ENCODE measurements at places on chromosomes 7 and 10.

DNA sequence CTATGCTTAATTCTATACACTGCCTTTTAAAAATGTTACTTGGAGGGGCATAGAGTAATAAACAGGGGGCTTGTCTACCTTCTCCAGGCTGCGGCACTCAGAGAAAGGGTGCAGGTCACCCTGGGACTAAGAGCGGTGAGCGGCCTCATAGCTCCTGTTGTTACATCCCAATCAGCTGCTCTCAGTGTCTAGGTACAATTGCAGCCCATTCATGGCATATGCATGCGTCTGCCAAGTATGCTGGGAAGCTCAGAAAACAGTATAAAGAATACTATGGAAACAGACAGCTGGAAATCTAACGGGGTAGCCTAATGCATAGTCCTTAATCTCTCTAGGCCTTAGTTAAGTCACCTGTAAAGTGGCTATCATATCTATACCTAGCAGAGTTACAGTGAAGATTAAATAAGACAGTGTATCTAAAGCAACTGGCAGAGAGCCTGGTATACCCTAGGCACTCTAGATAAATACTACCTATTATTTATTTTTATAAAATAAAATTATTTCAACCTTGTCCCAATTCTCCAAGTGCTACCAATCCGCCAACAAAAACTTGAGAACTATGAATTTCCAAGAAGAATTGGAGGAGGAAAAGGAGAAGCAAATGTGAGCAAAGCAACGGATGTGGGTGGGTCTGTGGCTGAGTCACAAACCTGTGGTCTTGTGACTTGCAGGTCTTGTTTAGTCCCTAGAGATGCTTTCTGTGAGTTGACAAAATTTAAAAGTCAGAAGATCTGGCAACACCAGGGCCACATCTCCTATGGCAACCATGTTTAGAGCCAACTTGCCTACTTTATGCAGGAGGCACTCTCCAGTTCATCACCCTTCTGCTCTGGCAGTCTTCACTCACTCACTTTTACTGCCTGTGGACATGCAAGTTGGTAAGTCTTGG is 183.0 kb downstream of the RAPGEF5 start:
- DNase-seq, result no peak

- no peak for DNase-seq
Measured at GRCh38 chr7:41481353-41481752, 221.5 kb downstream of the INHBA start.

DNA sequence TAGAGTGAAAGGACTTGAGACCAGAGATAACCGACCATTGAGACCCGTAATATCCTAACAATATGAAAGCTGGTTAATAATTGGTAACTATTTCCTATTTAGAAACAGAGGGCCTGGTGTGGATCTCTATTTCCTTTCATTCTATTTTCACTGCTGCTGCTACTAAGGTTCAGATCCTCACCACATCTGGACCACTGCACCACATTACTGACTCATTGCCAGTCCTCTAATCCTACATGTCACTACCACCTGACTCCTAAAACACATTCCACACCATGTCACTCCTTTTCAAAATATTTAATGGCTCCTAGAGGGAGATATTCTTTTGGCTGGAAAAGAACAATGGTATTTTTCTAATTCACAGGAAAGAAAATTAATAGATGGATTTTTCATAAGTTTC is 6.4 kb downstream of the USP54 start:
- no peak for DNase-seq

- no peak for DNase-seq
Measured at GRCh38 chr10:88507404-88507803, 75.7 kb downstream of the RNLS start.

DNA sequence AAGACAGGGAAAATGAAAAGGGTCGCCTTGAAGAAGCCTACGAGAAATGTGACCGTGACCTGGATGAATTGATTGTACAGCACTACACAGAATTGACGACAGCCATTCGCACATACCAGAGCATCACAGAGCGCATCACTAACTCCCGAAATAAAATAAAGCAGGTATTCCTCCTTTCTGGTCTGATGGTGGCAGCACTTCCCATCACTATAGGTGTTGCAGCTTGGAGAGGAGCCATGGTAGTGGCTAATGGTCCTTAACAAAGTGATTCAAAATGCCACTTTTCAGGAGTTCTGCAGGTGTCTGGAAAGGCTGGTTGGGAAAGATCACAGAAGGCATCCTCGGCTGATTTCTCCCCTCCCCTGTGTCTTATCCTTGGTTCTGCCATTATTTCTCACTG is 22.1 kb downstream of the EXOC4 start:
- DNase-seq, result no peak

- DNase-seq, result no peak
Measured at GRCh38 chr10:34320265-34320664, 494.8 kb downstream of the PARD3 start.

DNA sequence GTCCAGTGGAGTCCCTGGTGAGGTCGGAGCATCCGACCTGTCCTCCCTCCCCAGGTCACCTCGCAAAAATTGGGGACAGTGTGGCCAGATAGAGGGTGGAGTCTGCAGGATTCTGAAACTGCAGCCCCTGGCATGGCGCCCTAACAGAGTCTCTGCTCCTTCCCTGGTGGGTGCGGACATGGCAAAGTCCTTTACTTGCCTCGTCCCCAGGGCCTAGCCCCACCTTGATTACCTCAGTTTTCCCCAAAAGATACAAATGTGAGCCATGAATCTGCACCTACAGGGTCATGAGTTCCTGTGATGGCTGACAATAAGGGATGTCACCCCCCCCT is 47.7 kb downstream of the NPVF start:
- DNase-seq, result no peak

- DNase-seq, result no peak
Measured at GRCh38 chr10:81021428-81022129, 483.9 kb downstream of the SH2D4B start.

GRCh38 chr10:58952162-58952601 is 224.3 kb upstream of the PHYHIPL start:
- DNase-seq, result no peak

DNA sequence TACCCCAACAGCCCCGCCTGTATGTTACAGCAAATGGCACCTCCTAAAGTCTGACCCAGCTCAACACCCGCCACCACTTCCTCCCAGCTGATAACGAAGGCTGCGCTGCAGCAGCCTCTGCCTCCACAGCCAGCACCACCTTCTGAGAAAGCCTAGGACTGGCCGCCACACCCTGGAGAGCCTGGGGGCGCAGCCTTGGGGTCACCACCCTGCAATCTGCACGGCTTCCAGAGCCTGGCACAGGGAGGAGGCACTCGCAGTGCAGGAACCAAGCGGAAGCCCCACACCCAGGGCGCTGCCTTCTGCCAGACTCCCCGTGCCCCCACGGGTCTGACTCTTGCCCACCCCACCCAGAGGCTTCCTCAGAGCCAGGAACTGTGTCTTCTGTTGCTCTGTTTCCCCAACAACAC is 112.5 kb downstream of the MAD1L1 start:
- DNase-seq, result no peak

DNA sequence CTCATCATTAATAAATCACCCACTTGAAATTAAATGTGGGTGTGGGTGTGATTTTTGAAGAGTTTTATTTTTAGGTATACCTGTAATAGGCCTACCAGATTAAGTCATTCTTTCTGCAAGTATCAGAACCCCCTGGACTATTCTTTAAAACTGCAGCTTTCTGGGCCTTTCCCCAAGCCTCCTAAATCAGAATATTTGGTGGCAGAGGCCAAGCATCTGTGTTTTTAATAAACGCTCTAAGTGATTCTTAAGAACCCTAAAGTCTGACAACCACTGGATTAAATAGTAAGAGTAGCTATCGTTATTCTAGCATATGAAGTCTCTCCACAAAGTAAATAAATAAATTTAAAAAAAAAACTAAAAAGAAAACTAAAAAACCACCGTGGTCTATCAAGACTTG is 703.0 kb upstream of the NRP1 start:
- no peak for DNase-seq

DNA sequence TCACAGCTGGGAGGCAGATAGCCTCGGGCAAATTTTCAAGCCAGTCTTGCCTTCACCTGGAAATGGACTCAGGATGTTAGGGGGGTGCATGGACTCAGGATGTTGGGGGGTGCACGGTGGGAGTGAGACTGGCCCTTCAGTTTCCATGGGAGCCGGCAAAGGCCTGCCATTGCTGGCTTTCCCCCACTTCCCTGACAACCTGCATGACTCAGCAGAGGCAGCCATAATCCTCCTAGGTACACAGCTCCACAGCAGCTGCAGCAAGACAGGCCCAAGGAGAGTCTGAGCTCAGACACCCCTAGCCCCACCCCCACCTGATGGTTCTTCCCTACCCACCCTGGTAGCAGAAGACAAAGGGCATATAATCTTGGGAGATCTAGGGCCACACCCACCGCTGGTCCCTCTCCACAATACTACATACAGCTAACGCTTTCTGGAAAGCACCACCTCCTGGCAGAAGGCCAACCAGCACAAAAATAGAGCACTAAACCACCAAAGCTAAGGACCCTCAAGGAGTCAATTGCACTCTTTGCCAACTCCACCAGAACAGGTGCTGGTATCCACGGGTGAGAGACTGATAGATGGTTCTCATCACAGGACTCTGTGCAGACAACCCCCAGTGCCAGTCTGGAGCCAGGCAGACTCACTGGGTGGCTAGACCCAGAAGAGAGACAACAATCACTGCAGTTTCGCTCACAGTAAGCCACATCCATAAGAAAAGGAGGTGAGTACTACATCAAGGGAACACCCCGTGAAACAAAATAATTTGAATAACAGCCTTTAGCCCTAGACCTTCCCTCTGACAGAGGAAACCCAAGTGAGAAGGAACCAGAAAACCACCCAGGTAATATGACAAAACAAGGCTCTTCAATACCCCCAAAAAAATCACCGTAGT is 18.3 kb downstream of the C7orf25 start:
- DNase-seq, result no peak

GRCh38 chr7:90596671-90597562 is 796 bp downstream of the CDK14 start:
- no peak for DNase-seq

DNA sequence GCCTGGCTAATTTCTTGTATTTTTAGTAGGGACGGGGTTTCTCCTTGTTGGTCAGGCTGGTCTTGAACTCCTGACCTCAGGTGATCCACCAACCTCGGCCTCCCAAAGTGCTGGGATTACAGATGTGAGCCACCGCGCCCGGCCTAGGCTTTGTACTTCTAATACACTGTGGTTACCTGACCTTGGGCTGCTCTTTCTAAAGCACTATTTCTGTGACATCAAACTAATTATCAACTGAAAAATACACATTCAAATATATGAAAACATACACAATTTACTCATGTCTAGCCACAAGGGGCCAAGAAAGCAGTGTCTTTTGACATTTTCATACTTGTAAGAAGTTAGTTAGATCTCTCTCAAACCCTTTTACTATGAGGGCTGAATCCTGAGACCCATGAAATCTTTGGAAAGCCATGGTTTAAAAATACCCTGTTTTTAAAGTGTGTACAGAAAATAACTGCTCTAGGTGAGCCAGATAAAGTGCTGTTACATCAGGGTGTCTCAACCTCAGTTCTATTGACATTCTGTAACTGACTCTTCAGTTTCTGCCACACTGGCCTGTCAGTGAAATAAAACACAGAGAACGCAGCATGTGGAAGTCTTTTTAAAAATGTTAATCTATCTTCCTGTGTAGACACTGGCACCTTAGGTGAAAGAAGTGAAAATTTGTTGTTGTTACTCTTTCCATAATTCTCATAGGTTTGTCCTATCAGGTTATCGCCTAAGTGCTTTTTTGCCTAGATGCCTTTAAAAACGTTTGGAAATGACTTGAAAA is 58.8 kb downstream of the CREM start:
- no peak for DNase-seq

DNA sequence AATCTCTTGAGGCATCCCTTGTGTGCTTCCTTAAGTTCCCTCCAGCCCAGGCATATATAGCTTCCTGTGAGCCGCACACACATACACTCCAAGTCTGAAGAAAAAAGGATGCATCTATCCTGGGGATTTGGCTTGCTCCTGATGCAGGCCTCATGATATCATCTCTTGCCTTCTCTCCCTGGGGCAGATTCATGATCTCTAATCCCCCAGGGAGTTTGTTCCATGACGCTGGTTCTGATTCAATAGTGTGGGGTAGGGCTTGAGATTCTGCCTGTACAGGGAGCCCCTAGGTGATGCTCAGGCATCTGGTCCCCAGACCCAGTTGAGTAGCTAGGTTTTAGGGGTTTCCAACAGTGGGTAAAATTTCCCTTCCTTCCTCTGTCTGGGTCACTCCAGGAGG is 1.5 kb downstream of the PON1 start:
- DNase-seq, result no peak

DNA sequence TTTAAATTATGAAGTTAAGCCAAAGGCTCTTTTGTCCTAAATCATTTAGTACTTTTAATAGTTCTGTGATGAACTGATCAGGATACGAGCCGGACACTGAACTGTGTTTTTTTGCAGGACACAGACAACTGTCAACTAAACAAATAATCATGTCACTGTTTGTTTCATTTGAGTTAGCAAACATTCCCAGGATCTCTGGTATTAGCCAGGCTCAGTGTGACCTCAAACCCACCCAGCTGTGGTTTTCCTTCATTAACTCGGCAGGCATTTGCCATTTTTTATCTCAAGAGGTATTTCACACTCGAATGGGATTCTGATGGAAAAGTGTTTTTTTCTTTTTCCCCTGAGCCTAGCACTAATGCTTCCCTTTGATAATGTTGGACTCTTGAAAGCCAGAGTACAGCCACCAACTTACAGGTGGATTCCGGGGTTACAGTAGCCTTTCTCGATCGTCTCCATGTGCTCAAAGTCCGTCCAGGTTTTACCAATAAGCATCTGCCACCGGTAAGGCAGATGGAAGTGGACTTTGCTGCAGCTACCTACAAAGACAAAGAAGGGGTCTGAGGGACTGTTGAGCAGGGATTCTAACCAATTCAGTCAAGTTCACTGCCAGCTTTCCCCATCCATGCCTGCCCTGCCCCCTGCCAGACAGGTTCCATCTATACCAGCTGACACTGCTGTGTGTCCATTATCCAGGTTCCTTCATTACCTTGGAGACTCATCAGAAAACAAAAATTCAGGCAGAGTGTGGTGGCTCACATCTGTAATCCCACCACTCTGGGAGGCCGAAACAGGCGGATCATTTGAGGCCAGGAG is 33.4 kb downstream of the ZC3HAV1 start:
- DNase-seq, result no peak

DNA sequence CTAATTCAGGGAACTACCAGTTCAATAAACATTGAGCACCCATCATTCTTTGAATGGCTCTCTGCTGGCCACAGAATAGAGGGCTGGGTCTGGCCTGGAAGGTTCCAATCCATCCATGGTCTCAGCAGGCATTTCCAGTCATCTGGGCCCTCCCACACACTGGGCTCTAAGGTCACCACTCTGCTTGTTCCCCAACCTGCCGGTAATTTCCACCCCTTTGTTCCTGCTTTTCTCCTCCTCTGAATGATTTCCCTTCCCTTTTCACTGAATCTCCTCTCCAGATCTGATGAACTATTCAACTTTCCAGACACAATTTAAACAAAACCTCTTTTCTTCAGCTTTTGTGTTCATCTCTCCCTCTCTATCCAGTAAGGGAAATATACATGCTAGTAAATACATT is 2.6 kb downstream of the BZW2 start:
- no peak for DNase-seq

- DNase-seq, result no peak
Measured at GRCh38 chr7:130683026-130683425, 3.3 kb downstream of the TSGA13 start.

Measured in kidney capillary endothelial cell (primary cell).